Mucosa of gallbladder (tissue), 1 donor: ENCODE measurements at places on chromosomes 3 and 15.

GRCh38 chr3:85594676-85595075 is 635.9 kb downstream of the CADM2 start:
- DNase-seq: no peak

DNA sequence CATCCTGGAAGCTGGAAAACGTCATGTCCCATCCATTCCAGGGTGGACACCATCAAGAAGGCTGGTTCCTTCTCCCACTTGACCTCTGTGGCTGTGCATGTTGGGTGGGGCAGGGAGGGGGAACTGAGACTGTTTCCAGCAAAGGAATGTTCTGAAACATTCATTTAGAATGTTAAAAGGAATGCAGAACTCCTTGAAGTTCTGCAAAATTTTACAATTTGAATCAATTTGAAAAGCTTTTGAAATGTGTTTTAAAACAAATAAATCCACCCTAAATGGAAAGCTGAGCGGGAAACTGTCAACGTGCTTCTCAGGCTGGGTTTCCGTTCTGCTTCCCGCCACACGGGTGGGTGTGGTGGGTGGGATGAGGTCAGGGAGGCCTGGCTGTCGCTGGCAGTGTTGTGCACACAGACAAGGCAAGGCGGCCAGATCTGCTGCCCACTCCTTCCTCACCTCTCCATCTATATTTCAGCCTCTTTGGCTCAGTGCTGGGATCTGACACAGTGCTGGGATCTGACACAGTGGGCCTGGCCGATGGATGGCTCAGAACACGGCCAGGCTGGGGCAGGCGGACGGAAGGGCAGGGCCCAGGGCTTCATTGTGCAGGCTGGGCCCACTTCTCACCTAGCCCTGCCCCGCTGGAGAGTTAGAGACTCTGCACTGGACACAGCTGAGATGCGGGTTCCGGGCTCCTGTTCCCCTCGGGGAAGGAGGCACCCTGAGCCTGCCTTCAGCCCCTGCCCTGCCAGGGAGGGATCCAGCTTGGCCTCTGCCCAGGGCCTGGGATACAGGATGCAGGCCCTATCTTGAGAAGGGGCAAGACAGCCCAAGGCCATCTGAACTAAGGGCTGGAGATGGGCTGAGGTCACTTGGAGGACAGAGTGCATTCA is 110.4 kb downstream of the TMEM266 start:
- DNase-seq: no peak

- no peak for DNase-seq
Observed at GRCh38 chr3:69321301-69322157, 64.4 kb downstream of the FRMD4B start.

DNA sequence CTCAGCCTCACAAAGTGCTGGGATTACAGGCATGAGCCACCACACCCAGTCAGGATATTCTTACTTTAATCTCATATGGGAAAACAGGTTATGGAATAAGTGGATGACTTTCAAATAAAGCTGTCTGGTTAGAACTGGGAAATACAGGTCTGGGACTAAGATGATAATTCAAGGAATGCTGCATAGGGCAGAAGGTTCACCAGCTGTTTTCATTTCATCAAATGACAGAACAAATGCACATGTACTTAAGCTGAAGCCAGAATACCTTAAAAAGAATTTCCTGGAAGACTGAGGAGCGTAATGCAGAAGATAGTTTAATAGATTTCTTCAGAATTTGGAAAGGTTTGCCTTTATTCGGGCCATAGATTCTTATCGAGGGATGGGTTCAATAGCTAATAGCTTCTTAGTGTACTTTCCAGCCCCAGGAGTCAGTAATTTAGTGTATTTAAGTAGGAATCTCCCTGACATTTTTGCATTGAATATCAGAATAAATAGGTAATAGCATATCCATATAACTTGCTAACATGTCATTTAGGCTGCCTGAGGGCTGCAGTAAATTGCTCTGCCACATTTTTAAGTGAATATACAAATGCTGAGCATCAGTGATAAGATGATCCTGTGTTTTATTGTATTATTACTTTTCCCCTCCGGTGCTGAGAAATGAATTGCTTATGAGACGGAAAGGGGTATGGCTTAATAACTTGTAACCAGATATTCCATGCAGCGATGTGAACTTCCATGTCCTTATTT is 40.3 kb upstream of the ZNF770 start:
- DNase-seq: no peak

GRCh38 chr15:41870689-41871081 is 23.2 kb downstream of the SPTBN5 start:
- DNase-seq: no peak

GRCh38 chr3:166444336-166444735 is 607.1 kb upstream of the BCHE start:
- DNase-seq: no peak

- DNase-seq: no peak
Observed at GRCh38 chr3:85783291-85783690, 824.5 kb downstream of the CADM2 start.

DNA sequence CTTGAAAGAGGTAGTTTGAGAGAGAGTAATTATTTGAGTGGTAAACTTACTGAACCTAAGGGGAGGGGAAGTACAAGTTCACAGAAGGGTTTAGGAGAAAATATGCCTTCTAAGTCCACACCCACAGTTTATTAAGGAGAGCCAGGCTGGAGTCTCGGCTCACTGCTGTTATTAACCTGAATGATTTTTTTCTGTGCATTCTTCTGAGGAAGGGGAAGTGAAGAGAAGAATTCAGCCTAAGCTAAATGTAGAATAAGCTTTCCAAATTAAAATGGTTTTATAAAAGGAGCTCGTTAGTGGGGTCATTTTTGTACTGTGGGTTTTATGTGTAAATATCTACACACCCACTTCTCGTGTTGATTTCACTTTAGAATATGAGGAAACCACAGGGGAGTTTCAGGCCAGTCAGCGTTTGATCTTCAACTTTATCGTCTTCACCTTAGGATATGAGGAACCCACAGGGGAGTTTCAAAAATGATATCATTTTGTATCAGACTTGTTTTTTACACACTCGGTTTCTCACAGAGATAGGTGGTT is 1.5 kb downstream of the WHAMM start:
- DNase-seq: no peak

DNA sequence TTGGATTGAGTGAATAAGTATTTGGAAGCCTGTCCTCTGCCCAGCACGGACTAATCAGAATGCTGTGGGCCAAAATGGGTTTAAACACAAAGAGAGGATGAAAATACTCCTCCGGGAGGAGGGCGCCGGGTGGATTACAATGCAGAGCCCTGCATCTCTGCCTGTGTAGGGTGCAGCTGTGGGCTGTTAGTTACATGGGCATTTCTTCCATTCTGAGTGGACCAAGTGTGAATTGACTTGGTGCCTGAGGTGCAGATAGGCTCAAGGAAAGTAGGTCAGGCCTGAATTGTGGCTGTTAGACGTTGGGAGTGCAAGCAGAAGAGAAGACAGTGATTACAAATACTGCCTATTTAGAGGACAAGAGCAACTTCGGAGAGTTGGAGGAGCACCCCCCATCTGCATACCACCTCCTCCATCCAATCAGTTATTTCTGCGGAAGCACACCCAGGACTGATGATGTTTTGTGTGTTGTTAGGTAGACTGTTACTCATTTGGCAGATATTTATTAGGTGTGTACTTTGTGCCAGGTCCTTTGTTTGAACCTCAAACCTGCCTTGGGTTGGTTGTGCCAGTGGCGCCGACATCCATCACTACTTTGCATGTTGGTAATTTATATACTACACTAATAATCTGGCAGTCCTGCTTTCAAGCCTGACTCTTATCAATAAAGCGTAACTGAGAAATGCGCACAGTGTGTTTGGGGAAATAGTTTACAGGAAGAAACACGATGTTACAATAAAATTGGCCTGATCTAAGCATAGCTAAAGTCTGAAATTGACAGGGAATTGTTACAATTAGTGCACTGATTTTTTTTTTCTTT is 33.0 kb downstream of the PTPRG start:
- DNase-seq: no peak

DNA sequence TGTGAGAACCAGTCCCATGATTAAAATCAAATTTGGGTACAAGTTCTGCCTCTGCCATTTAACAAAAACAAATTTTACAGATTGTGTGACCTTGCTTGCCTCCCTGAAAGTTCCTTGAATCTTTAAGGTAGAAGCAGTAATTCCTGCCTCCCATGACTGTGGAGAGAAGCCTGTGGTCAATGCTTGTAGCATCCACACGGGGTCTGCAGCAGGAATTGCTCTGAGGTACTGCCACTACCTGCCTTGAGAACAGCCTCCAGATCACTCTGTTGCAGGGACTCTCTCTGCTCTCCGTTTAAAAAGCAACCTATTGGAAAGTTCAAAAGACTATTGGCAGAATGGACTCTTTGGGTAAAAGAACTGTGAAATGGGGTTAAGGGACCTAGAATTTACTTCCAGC is 75.9 kb downstream of the SST start:
- DNase-seq: no peak

DNA sequence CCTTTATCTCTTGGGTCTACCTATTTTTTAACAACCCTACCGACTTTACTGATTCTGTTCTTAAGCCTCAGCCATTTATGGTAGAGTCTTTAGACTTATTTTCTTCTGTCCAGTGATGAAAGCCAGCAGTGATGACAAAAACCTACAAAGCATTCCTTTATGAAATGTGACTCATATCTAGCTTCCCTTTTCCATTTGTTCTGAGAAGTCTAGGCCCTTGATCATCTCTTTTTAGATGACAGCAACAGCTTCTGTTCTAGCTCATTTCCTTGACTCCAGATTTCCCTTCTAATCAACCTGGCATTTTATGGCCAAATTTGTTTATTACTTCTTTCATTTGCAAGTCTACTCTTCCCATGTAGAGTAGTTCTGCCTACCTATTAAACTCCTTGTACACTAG is 36.1 kb downstream of the CFAP44 start:
- no peak for DNase-seq

GRCh38 chr3:148582126-148582525 is 115.6 kb upstream of the AGTR1 start:
- DNase-seq: no peak

- DNase-seq: no peak
Observed at GRCh38 chr3:44982817-44983216, 6.8 kb downstream of the EXOSC7 start.

DNA sequence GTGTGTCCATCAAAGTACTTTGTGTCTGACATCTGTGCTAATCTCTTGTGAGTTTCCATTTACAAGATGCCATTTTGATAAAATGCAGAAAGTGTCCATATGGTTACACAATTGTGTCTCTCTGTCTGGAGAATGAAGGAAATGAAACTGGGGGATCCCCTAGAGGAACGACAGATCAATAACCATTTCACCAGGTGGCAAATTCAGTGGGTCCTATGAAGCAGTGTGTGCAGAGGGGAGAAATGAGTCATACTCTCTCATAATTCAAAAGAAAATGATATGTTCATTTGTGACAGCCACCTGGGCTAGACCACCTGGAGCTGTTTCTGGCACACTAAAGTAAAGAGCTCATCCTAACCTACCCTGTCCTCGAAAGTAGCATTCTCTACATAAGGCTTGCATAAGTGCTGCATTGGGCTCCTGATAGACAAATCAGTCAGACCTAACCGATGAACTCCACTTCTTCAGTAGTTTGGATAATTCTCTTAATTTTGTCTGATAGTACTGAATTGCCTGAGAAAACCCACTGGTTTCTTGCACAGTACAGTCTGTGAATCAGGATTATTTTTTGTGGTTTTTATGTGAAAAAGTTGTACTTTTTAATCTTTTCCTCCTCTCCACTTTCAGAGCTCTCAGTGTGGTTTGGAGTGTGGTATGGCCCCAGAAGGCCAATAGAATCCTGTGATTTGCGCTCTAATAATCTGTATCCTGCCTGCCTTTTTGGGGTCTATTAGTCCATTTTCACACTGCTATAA is 10.3 kb upstream of the CD47 start:
- DNase-seq: no peak

GRCh38 chr3:149134575-149134974 is 5.1 kb downstream of the HPS3 start:
- peak; percentile 54 for DNase-seq

DNA sequence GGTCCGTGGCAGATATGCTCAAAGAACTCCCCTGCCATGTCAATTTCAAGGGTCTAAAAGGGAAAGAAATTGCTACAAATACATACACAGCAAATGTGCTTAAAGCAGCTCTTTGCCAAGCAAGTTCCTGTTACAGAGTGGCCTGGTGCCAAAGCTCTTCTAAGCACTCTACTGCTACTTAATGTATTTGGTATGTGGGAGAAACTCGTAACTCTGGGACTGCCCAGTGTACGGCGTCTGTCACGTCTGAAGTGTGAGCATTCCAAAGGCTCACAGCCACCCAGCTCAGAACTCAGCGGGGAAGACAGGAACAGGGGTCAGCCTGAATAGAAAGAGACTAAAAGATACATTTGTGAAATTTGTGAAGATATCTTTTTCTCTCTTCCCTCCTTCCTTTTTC is 54.6 kb downstream of the RBMS3 start:
- peak; percentile 87 for DNase-seq

- DNase-seq: no peak
Observed at GRCh38 chr3:24715171-24715792, 220.6 kb upstream of the THRB start.

GRCh38 chr3:4406746-4407568 is 60.1 kb downstream of the SUMF1 start:
- no peak for DNase-seq

GRCh38 chr3:185982632-185983031 is 44.8 kb upstream of the TRA2B start:
- no peak for DNase-seq

- DNase-seq: peak; percentile 76
Observed at GRCh38 chr3:184234224-184234623, 4.8 kb downstream of the VWA5B2 start.

- no peak for DNase-seq
Observed at GRCh38 chr3:170914690-170915089, 6.3 kb upstream of the EIF5A2 start.

GRCh38 chr15:52232327-52232726 is 41.1 kb upstream of the GNB5 start:
- DNase-seq: no peak

GRCh38 chr3:184993394-184993793 is 159.5 kb downstream of the C3orf70 start:
- DNase-seq: no peak

GRCh38 chr3:48064292-48064829 is 48.1 kb upstream of the MAP4 start:
- no peak for DNase-seq

DNA sequence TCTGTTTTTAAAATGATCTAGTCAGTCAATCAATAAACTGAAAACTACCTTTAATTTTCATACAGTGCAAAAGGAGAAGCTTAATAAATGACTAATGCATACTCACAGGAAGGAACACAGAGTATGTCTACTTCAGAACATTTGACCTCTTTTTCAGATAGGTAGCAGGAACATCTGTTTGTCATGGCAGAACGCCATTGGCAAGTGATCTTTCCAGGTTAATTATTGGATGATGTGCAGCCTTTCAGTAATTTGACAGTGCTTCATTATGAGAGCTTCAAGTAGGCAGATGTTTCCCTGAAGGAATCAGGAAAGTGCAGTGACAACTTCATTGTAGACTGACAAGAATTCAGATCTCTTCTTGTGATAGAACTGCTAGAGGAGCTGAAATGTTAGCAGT is 325.0 kb downstream of the OTOL1 start:
- DNase-seq: peak; percentile 53
